Hematopoietic multipotent progenitor cell (in vitro differentiated cells): ENCODE measurements at places on chromosomes 5 and 9. TPM values are rescaled to one million over a fixed set of nuclear protein-coding genes. Genes with fewer than 3 reads are reported as not detected.

DNA sequence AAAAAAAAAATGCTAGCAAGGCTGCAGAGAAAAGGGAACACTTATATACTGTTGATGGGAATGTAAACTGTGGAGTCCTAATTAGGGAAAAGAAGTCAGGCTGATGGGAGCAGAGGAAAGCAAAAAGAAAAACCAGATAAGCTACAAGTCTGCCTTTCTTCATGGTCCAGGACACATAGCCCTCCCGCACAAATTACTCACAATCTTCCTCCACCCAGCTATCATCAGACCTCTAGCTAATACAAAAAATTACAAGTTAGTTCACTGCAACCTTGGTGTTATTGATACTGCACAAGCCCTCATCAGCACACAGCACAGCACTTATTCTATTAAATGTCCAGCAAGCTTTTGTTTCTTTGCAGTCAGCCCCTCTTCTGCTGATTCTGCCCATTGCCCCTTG lies 186.0 kb upstream of the ADRA1B start:
- no peak for DNase-seq

- no peak for DNase-seq
Observed at GRCh38 chr5:31530541-31531265, 1.2 kb downstream of the DROSHA start.

DNA sequence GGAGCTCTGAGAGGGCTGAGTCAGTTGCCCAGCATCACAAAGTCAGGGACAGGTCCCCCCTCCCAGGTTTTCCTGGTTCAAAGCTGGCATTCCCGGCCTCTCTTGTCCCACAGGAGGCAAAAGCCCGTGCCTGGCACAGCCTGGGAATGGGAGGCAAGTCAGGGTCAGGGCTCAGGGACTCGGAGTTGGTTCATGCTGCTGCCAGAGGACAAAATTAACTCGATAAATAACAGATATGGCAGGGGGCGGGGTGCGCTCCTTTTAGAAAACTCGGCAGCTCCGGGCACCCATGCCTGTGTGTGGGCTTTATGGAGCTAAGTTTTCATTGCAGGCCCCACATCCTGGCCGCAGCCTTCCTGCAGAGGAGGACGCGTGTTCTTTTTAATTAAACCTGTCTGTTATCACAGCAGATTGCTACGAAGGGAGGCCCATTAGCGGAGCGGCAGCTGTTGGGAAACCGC lies 62.8 kb upstream of the LMX1B start:
- DNase-seq, result no peak

DNA sequence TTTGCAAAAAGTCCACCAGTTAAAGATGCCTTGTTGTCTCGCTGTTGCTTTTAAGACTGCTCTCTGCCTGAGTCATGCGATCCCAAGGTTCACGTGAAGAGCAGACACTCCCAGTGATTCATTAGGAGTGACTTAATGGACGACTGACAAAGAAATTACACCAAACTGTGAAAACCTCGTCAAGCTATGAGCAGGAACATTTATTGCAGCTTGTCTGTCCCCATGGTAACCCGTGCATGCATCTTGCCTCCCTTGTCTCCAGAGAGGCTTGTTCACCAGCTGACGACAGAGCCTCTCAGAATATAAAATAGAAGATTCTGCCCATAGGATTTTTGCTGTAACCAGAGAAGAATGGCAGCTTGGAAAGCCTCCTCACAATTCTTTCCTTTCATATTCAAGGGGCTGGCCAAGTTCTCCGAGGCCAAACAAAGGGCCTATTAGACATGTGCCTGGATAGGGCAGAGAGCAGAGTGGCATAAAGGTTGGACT lies 352.7 kb downstream of the SPOCK1 start:
- DNase-seq, result no peak

DNA sequence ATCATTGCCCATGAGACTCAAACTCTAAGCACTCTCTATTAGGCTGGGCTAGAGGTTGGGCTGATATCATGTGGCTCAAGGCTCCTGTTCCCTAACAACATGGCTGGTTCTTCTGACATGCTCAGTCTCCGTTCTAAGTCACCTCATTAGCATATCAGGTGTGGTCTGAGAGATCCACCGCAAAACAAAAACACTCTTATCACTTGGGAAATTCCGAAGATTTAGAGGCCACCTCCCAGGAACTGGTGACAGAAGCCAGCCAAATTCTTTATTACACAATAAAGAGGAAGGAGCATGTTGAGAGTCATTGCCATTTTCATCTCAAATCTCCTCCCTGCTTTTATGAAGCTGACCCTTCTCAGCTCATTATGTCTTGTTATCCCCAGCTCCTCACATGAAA lies 107.6 kb downstream of the MSX2 start:
- DNase-seq, result no peak

The TEX48 gene
- total RNA-seq, result not detected

The UAP1L1 gene
- 14.8 TPM for total RNA-seq

The IL3 gene
- not detected for total RNA-seq
